Right forelimb (tissue), 1 donor: ENCODE measurements at places on chromosomes 3 and 15.

GRCh38 chr15:74773329-74773728 is 8.6 kb upstream of the CSK start:
- no peak for DNase-seq

- DNase-seq: no peak
Observed at GRCh38 chr15:69034352-69034751, 19.9 kb downstream of the NOX5 start.

GRCh38 chr3:180359953-180360279 is 242.0 kb upstream of the TTC14 start:
- no peak for DNase-seq

- DNase-seq: no peak
Observed at GRCh38 chr3:47855461-47856383, 52.8 kb downstream of the DHX30 start.
